ENCODE measurements at places on chromosomes 4 and X.

- no peak for DNase-seq
Measured at GRCh38 chrX:113892401-113892800, 691.5 kb upstream of the HTR2C start.

DNA sequence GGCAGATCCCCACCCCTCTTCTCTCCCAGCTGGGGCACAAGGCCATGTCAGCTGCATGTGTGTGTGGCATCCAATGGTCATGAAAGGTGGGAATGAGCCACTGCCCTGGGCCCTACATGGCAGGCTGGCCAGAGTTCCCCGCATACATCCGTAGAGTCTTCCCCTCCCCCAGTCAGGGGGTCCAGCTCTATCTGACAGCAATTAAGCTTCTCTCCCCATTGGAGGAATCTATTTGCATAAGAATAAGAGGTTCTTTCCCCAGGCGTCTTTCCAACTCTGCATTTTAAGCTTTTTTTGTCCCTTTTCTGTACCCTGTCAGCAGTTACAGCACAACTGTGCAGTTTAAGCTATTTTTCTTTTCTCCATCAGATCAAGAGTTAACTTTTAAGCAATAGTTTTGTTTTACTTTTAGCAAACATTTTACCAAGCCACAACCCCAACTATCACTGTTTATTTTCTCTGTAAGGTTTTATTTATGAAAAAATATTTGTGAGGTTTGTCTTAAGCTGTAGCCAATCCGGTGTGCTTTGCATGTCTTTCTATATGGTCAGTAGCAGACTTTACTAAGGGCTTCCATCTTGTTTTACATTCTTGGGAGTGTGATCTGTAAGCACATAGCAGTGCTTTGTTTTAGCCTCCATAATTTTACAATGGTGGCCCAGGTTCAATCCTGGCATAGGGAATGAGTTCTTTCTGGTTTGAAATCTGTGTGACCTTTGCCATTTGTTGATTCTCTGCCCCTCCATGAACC, 28.7 kb downstream of the NLRP2B start:
- DNase-seq, result no peak

GRCh38 chrX:39690541-39691415, 407.0 kb downstream of the BCOR start:
- no peak for DNase-seq

DNA sequence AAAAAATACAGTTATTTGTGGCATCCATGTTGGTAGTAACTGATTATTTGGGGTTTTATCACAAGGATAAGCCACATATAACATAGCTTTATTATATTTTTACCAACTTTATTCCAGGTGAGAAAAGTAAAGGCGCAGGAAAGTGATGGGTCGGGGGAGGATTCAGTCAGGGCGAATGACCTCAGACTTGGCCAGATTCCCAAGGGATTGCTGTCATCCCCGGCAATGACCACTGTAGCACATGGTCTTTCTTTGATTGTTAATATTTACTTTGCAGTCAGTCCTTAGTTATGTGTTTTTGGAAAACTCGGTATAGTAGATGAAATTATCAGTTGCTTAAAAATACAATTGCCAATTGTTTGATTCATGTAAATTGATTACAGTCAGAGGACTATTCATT, 17.6 kb downstream of the GRIA3 start:
- no peak for DNase-seq

DNA sequence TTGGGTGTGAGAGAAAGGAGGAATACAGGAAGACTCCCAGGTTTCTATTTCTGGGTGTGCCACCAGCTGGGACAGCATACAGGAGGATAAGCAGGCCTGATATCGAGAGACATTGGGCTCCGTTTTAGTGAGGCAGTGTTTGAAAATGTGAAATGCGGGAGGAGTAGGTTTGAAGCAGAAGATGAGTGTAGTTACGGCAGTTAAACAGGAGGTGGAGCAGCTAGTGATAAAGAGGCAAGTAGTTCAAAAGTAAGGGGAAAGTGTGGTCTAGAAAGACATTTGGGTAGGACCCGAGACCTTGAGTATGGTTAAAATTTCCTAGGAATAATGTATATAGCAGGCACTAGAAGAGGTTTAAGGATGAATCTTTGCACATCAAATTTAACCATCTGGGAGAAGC, 42.4 kb downstream of the DCUN1D4 start:
- no peak for DNase-seq

DNA sequence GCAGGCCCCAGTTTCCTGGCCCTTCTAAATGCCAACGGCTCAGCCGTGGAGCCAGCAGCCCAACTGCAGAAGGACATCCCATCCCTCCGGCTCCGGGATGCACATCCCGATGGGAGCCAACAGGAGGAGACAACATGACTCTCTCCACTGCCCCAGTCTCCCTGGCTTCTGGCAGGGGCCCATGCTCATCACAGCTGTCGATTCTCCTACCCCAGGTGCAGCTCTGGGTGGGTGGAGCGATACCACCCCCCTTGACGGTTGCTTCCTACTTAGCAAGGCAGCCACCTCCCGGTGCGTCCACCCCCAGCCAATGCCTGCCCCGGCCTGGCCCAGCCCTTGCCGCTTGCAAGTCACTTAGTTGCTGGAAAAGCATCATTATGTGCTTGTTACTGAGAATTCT, 19.5 kb downstream of the ZNF275 start:
- DNase-seq, result no peak

All from activated CD4-positive, alpha-beta T cell treated with anti-CD3 and anti-CD28 coated beads for 4 hours (primary cell).